SK-N-DZ (cell line): ENCODE measurements at places on chromosomes 4 and X.

DNA sequence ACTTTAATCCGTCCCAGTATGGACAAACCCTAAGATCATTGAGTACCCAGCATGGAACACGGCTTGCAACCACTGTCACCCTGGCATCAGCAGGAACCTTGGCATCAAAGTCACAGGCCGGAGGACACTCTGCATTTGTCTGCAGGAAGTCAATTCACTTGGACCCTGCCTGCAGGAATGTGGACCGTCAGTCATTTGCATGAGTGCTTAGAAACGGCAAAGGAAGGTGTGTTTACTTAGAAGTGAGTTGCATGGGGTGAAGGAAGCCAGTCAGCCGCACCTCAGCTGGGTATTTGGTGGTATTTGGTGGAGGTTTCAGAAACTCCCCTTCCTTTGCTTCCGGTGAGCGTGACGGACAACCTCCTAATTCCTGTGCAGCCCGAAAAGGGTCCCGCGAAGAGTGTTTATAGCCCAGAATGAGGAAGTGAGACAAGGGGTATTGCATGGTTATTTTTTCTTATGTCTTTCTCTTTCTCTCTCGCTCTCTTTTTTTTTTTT is 15.5 kb downstream of the P2RY8 start:
- no peak for DNase-seq

DNA sequence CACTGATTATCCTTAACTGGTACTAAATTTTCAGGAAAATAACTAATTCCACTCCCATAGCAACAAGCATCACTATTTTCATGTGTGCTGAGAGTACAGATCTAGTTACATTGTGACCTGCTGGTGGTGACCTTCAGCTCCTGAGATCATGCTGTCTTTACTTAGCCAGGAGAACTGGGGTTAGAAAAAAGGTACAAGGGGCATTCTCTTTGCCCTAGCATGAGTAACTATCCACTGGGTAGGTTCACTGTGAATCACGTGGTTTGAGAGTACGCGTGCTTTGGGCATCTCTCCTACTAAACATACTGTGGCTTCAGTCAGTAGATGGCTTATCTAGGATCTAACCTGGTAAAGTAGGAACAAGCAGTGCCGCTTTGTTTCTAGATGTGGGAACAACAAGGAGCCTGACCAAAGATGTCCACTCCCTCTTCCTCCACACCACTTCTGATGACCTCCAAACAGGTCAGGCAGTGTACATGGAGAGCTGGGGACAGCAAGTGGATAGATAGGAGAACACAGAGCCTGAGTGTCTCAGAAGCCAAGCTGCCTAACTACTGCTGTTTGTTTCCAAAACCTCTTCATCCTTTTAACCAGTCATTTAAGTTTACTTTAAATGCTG is 90.2 kb downstream of the CBR4 start:
- no peak for DNase-seq

DNA sequence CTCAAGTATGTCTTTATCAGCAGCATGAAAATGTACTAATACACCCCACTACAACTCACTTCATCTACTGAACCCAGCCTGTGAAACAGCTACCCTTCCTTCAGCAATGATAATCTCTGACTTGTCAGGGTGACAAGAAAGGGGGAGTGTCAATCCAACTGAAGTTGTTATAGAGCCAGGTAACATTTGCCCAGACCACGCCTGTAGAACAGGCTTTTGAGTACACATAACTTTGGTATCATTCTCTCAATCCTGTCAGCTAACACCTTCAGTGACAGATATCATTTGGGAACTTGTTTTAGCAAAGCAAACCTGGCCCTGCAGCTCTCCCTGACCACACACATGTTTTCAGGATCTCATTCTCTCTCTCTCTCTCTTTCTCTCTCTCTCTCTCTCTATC is 592.2 kb downstream of the SMARCA1 start:
- no peak for DNase-seq

GRCh38 chr4:154612472-154613414 is at the start of gene FGG:
Gene FGG (minus strand): TSS chr4:154612656. CDS start chr4:154612609, 47 bp downstream.
- no peak for DNase-seq

- DNase-seq = no peak
Observed at GRCh38 chr4:147761218-147761883, 29.5 kb downstream of the ARHGAP10 start.

GRCh38 chr4:84482564-84483563 is 16.2 kb downstream of the NKX6-1 start:
- no peak for DNase-seq

DNA sequence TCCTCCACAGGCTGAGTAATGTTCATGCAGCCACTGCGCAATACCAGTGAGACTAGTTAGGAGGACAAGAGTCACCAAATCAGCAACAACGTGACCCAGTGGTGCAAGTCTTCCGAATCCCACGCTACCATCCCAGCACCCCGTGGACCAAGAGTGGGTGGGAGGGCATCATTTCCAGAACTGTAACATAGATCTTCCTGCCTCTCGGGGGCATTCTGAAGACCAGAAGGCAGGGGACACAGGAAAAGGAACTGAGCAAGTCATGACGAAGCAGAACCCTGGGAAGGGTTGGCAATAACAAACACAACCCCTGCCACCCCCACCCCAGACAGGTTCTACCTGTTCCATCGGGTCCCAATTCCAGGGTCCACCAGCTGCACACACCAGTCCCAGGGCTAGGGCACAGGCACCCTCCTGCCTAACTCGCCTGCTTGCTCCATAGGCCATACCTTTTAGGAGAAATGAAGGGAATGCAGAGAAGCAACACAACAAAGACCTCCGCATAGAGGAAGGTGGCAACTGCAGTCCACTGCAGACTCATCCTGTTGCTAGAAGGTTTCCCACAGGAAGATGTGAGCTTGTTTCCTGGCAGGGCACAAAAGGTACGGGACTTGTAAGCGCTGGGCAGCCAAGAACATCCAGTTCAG is 1.4 kb downstream of the BCAP31 start:
- no peak for DNase-seq

DNA sequence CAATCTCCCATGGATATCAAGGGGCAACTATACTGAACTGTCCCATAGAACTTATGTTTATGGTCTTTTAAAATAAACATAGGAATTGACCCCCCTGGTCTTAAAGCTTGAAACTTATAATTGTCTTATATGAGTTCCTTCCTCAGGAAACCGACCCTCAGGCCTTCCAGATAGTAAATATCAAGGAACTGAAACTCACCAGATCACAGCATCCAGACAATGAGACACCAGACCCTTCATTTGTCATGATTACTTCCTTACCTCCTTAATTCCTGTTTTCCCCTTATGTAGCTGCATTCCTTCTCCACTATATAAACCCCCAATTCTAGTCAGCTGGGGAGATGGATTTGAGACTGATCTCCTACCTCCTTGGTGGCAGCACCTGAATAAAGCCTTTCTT is 94.8 kb upstream of the GRPR start:
- DNase-seq = no peak

GRCh38 chr4:8167291-8167690 is 8.7 kb upstream of the ABLIM2 start:
- DNase-seq = no peak

DNA sequence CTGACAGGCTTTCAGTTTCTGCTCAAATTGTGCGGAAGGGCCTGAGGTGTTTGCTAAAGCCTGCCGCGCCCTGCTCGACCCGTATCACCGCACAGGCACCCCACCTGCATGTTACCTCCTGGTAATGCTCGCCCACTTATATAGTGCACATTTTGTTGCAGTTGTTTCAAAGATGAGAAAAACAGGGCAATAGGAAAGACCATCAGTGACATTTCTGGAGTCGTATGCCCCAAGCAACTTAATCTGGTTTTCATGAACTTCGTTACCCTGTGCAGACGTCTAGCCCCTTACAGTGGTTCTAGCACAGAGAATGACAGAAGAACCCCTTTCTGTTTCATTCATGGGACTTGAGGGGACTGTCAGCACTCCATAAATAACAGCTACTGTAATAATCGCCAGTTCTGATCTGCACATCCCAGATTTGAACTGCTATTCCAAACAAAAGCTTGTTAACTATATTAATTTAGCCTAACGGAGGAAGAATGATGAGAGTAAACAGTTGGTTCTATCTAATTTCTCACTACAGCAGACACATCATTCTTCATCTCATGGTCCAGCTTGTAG is 940 bp upstream of the DCTD start:
- peak; percentile 26 for DNase-seq

DNA sequence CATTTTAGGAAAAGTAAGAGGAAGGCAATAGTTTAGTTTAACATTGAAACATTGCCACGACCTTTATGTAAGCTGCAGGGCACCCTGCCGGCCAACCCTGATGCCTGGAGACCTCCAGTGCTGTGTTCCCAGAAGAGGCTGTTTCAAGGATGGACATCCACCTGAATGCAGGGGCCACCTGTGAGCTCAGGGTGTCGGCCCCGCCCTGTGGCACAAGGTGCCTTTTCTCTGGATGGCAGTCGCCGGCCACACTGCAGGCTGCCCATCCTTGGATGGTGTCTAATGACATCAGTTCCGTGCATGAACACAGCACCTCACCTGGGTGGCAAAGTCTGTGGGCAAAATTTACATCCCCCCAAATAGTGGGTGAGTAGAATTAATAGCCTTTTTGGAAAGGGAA is 180.0 kb downstream of the AFAP1 start:
- no peak for DNase-seq

GRCh38 chrX:106725931-106726330 is 570 bp upstream of the RNF128 start:
- no peak for DNase-seq

DNA sequence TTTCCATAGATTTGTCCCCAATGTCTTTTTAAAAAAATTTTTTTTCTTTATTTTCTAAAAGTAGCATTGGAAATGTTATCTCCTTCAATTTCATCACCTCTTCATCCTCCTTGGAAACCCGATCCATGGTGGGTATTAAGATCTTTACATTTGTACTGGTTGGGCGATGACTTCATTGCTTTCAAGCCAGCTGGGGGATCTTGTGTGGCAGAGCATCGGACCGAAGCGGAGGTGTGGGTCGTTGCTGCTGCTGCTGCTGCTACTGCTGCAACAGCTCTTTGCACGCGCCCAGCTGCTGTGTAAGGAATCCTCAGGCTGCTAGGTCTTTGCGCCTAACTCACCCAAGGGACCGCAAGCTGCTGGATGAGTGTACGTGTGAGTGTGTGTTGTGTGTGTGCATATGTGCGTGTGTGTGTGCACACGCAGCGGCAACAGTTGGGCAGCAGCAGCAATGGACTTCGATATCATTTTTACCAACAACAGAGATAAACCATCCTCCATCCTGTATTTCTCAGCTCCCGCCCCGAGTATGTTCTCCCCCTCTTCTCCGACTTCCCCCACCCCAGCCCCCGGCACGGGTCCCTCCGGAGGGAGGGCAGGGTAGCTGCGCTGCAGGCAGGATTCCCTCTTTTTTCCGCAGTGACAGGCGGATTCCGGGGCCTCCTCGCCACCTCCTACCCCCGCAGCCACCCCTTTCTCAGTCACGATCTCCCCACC is 768 bp upstream of the CDKL5 start:
- DNase-seq = peak; percentile 65

- no peak for DNase-seq
Observed at GRCh38 chrX:16593801-16594200, 56.2 kb upstream of the S100G start.

GRCh38 chrX:73913580-73913979 is 350.6 kb downstream of the CHIC1 start:
- no peak for DNase-seq

DNA sequence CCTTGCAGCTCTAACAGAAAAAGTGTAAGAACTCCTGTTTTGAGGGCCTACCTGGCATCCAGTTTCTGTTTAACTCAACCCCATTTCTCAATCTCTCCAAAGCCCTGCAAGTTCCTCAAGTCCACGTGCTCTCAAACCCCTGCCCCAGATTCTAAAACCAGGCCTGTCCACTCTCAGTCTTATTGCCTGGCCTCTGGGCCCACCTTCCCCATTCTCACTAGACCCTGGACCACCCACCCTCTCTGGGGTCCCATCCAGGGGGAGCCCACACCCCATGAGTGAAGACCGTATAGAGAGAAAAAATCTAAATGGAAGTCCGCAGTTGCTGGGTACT is 58.3 kb downstream of the TLR10 start:
- no peak for DNase-seq

GRCh38 chr4:114077610-114078009 is 98.2 kb upstream of the ARSJ start:
- no peak for DNase-seq

GRCh38 chr4:160233141-160233540 is 1130.3 kb downstream of the RAPGEF2 start:
- DNase-seq = no peak

DNA sequence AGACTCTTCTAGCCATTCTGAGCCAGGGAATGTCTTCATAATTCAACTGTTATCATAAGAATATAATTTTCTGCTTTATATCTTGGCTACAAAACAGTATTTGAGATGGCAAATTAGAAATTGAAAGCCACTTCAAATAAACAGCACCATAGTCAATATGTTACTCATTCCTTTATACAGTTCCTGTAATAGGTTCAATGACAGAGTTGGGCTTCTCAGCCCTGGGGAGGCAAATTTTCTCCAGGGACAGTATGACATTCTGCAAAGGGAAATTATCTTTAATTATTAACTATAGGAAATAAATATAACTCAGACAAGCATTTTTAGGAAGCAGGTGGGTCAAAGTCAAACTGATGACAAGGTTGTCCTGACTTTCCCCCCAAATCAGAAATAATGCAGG is 71.9 kb upstream of the RPS6KA6 start:
- no peak for DNase-seq

DNA sequence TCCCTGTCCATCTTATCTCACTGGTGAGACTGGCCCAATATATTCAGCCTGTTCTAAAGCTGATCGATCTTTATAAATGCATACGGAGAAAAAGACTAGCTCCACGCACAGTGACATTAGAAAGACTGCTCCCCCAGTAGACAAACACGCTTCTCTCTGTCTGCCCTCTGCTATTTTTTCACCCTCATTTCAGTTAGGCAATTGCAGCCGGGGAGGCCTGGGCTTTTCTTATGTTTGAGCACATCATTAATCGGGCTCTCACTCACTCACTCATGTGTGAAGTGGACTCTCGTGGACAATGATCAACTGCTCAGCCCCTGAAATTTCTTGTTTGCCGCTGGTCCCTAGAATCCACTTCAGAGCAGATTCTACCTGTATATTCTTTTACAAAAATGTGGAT is 824.7 kb upstream of the TENM3 start:
- no peak for DNase-seq

GRCh38 chrX:7586126-7586525 is 256.8 kb upstream of the VCX start:
- DNase-seq = peak; percentile 36

- peak; percentile 75 for DNase-seq
Observed at GRCh38 chr4:1345903-1346780, 866 bp upstream of the UVSSA start.

DNA sequence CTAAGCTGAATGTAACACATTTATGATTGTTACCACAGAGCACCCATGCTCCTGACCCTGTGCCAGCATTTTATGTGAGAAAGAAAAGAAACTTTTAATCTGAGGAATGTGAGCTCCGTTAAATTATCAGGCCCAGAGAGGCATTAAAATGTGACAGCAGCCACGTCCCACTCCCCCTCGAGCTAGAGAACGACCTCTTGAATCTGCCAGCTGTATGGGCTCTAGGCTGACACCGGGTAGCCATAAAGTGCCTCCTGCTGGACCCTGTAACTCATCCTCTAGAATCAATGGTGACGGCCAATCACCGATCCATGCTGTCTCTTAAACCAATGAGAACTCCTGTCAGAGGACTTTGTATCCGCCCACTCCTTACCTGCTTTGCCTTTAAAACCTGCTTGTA is 110.2 kb upstream of the ADRA2C start:
- no peak for DNase-seq
